ENCODE measurements at places on chromosomes 11 and 22.

DNA sequence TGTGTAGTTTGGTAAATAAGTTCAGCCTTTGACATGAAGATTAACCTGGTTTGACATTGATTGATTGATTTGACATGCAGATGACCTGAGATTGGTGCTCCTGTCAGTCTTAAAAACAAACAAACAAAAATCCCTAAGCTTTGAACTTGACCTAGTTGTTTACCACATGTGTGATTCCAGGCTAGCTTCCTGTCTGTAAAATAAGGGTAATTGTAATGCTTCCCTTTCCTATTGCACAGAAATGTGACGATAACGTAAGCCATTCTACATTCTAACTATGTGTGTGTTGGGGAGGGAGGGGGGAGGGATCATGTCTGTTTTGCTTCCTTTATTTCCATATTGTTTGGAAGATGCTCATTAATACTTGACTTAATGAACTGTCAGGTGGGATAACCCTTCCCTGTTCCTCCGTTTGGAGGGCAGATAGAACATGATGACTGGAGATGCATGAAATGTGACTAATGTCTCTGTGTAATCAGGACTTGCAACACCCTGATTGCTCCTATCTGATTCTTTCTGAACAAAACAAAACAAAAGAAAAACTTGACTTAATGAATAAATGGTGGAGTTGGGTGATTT, 106.1 kb upstream of the CLMP start:
- no peak for DNase-seq

GRCh38 chr11:14713496-14714244, 70.1 kb downstream of the PDE3B start:
- DNase-seq = no peak

DNA sequence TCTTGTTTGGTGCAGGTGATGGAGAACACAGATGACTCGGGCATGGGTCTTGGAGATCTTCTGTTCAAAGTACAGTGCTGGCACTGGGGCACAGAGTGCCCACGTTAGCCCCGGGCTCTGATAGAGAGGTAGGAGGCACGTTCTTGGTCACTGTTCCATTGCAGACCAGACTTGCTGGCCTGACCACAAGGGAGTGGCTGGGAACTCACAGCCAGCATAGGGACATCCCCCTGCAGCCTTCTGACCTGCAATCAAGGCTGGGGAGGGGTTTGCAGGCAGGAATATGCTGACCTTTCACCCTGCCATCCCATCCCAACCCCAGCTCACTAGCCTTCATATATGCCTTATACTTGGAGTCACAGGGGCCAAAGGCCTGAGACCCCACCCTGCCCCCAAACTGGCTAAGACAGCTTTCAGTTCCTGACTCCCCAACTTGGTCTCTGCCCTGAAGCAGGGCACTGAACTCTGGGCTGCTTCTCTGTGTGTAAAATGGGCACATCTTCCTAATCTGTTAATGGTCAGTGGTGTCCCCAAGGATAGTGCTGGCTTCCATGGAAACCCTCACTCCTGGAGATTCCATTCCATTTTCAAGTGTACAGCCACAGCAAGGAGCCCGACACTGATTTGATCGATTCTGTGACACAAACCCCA, 4.6 kb downstream of the MRPL49 start:
- DNase-seq = no peak

DNA sequence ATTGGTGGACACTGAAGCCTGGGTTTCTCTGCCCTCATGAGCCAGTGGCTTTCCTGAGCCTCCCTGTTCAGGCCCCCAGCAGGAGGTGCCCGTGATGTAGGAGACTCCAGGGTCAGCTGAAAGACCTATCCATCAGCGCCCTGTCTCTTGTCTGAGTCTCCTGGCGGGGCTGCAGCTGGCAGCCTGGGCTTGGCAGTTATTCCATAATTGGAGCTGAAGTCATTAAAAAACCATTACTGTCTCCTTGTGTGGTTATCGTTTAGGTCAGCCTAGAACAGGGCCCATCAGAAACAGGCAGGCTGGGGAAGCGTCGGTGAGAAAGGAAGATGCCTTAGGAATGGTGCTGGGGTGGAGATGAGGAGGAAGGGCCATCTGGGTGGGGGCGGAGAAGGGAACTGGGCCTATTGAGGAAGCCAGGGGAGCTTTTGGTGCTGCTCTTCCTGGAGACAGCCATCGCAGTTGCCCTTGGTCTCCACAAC, 5.0 kb downstream of the TUB start:
- DNase-seq = no peak

Data from activated T-cell treated with anti-CD3 and anti-CD28 coated beads, Interleukin-2, amount 50 U/mL, for 1 hour (primary cell).